CD8-positive, alpha-beta memory T cell (primary cell): ENCODE measurements at places on chromosomes 7 and 10.

- peak; percentile 54 for DNase-seq
Measured at GRCh38 chr10:118720685-118721538, 33.9 kb downstream of the CACUL1 start.

DNA sequence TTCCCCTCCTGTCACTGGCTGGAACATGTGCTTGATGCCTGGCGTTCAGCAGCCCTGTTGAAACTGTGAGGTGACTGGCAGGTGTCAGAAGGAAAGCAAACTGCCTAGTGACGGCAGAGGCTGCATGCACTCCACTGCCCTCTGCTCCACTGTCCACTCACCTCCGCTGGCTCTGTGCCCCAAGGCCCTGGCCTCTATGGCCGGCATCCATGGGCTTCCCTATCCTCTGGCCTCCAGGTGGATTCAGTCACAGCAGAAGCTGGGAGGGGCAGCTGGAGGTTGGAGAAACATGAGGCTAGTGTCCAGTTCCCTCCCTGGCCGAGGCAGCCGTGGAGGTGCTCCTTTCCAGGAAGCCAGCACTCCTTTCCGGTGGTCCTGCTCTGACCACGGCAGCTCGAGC is 31.2 kb upstream of the INSIG1 start:
- no peak for DNase-seq

DNA sequence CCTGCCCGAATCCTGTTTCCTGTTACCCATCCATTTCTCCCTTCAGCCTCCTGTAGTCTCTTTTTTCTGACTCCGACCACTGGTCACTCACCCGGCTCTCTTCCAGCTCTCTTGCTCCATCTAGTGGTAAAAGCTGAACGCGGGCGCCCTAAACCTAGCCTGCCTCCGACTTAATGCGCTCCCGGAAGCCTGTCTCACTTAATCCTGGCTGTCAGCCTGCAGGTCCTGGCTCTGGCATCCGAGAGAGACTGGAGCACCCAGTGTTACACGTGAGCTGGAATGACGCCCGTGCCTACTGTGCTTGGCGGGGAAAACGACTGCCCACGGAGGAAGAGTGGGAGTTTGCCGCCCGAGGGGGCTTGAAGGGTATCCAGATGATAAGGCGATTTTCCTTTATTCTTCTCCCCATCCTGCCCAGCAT is 10.3 kb downstream of the SUMF2 start:
- peak; percentile 44 for DNase-seq

- DNase-seq: no peak
Measured at GRCh38 chr10:125983656-125984055, 87.3 kb downstream of the FANK1 start.

DNA sequence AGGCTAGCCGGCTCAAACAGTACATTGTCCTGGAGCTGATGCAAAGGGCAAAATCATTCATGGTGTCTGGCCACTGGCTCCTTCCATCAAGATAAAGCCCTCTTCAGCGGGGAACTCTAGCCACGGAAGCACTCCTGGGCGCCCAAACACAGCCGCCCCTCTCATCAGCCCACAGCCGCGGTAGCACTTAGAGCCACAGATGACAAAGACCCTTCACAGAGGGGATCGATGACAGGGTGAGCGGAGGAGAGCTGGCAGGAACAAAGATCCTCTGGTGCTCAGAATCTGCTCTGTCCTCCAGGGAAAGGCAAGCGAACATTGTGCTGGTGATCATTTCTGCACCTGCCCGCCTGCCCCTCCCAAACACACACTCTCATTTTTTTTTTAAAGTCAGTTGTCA is 222.2 kb upstream of the NRP1 start:
- DNase-seq: no peak

GRCh38 chr10:97056003-97056630 is 129.6 kb downstream of the SLIT1 start:
- no peak for DNase-seq

- DNase-seq: peak; percentile 72
Measured at GRCh38 chr10:102645741-102646609, 1.7 kb downstream of the TRIM8 start.

GRCh38 chr7:29274146-29275017 is 79.8 kb downstream of the CHN2 start:
- no peak for DNase-seq

DNA sequence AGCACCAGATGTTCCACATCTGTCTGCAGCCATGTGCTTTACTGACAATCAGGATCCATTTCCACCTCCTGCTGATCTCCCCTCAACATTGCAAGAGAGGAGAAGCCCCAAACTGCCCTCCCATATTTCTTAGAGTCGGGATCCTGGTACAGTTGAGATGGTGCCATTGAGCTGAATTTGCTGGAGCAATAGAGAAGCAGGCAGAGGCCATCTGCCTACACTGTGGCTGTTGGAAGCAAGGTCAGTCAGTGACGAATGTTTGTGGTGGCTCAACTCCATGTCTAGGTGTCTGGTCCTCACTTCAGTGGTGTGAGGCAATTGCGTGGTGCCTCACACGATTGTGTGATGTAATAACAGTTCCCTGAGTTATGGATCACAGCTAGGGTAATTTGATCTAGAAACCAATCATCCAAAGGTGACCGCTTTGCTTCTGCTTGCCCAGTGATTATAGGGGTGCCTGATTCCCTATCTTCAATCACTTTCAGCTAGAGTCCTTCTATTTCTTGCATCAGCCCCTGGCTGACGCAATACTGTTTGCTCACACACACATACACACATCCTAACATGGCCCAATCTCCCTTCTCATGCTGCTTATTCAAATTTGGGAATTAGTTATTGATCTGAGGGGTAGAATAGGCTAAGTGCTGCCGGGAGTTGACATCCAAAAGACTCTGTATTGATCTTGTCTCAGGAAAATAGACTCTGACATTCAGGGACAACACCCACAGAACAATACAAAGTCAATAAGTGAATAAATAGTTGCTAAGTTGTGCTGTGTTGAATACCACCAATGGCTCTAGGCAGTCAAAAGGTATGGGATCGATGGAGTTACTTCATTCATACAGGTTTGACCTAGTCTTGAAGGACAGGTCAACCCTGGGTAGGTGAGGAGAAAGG is 46.1 kb upstream of the SLC35B4 start:
- DNase-seq: no peak

GRCh38 chr10:122323941-122324675 is 50.4 kb upstream of the PLEKHA1 start:
- no peak for DNase-seq

DNA sequence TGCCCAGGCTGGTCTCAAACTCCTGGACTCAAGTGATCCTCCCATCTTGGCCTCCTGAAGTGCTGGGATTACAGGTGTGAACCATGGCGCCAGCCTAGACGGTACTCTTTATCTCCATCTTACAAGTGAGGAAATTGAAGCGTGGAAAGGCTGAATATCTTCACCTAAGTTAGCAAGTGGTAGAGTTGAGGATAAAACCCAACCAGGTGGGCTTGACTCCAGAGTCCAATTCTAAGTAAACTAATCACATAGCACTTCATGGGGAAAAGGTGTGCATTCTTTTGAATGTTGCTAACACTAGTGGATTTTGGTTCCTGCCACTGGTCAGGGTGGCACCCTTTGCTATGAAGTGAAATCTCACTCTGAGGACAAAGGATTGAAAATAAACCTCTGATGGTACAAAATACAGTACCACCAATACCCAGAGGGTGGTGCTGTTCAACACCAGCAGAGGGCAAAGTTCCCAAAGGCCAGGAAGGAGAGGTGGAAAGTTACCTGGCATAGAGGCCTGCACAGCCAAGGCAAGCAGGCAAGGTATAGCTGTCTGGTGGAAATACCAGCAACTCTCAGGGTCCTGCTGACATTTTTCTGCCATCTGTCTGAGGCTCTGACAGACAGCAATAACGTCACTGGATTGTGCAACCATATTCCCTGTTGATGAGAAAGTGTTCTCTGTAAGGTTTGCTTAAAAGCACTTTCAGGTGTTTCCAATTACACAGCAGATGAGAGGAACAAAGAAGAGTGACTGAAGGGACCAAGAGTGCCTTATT is 17.6 kb downstream of the ZDHHC16 start:
- DNase-seq: peak; percentile 3

- DNase-seq: no peak
Measured at GRCh38 chr10:42952349-42952748, 124.5 kb upstream of the RET start.

DNA sequence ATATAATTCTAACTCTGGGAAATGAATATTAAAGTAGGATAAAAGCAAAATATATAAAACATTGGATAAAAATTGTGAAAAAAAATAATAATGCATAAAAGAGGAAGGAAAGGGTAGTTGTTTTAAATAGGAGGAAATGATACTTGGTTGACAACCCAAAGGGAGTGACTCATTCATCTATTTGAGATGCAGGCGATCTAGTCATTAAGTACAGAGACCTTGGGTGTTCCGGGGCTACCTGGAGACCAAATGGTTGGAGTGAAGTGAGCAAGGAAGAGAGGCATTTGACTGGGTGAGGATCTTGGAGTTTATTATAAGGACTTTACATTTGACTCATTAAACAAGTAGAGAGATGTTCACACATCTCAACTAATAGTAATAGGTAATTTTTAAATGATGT is 111.0 kb downstream of the LRRTM3 start:
- no peak for DNase-seq

DNA sequence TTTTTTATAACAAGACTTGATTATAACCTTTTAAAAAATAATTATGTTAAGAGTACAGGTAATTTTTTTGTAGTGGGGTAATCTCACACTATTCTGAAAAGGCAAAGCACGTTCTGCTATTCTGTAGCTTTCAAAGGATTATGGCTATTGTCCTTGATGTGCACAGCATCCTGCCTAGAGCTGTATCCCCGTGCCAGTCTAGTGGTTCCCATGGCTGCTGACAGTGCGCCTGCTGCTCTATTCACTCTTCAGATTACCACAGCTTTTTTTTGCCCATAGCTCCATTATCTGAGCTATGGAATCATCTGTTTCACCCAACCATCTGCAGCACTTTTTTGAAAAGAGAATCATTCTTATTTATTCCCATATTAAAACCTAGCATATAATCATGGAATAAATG is 723.4 kb downstream of the PHTF2 start:
- no peak for DNase-seq

- no peak for DNase-seq
Measured at GRCh38 chr10:123573236-123574108, 92.7 kb upstream of the GPR26 start.

DNA sequence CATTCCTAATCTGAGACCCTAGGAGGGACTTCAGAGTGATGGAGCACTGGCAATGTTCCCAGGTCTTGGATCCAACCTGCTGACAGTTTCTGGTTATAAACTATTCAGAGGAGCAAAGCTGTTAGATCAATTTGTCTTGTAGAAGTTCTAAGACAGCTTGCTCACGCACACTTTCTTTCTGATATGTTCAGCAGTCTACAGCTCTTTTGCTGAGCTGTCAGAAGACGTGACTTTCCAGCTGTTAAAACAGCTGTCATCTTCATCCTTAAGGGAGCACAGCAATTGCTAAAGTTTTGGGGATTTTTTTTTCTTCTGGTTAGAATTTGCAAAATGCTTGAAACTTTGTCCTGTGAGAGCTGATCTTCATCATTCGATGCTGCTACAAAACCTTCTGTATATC is 823.1 kb downstream of the SORCS1 start:
- no peak for DNase-seq

DNA sequence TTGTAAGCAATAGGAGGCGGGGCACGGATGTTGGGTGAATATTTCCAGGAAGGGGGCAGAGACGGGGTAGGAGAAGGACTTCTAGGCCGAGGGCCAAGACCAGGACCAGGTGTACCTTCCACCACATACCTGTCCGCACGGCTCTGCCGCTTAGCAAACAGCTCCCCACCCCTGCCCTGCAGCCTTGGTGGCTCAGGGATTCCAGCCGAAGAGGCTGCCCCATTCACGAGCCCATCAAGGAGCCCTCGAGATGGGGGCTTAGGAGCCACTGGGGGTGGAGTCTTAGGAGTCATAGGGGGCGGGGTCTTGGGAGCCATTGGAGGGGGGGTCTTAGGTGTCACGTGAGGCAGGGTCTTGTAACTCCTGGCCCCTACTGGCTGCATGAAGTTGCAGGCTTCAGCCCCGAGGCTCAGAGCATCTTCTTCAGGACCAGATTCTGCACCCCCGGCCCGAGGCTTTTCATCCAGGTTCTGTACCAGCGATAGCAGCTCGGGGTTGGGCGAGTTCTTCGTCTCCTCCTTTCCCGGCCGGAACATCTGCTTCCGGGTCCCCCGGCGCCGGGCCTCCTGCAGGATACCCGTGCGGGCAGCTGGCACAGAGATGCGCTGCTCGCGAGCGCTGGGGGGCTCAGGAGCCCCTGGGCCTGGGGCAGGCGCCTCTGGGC is 6.1 kb upstream of the MYOZ1 start:
- no peak for DNase-seq

DNA sequence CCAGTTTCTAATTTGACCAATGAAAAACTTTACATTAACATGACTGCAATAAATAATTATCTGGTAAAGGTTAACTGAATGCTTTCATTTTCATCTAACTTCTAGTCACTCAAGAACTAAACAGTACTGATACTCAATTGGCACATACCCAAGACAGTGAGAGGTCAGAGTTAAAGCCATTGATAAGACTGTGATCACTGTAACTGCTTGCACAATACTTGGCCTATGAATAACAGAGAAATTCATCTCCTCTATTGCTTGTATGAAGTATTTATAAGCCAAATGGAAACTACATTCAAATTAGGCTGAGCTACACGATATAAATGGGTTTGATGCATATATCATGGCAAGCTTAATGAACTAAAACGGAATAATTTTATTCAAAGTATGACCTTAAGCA is 43.0 kb downstream of the HERC4 start:
- DNase-seq: no peak

GRCh38 chr7:157499835-157500153 is 163.0 kb downstream of the DNAJB6 start:
- no peak for DNase-seq

GRCh38 chr10:88317099-88317498 is 266.0 kb downstream of the RNLS start:
- DNase-seq: no peak

GRCh38 chr7:2106924-2107323 is 125.8 kb downstream of the MAD1L1 start:
- DNase-seq: no peak

- DNase-seq: no peak
Measured at GRCh38 chr10:5918763-5919162, 28.7 kb downstream of the FBH1 start.

- no peak for DNase-seq
Measured at GRCh38 chr7:39557222-39557621, 9.0 kb upstream of the YAE1 start.
